ENCODE measurements at places on chromosomes 11 and 22.

DNA sequence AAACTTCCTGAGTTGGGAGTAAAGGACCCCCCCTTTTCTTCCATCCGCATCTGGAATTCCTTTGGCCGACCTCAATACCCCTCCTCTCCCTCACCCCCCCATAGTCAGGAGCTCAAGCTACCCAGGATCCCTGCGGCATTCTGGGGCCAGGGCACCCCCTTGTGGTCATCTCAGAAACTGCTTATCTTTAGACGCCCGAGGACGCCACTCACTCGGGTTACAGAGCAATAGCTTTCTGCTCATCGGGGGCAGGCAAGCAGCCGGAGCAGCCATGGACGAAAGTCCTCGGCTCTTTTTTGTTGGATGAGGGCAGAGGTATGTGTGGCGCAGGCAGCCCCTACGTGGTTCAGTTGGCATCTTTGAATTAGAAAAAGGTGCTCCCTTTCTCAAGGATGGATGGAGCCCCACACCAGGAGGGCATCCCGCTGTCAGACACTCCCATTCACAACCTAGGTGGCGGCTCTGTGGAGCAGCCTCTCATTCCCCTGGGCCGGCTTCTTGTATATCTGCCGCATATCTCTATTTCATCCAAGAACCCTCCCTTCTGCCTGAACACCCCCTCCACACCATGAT is 2.3 kb downstream of the C1QTNF5 start:
- DNase-seq = peak; percentile 52

DNA sequence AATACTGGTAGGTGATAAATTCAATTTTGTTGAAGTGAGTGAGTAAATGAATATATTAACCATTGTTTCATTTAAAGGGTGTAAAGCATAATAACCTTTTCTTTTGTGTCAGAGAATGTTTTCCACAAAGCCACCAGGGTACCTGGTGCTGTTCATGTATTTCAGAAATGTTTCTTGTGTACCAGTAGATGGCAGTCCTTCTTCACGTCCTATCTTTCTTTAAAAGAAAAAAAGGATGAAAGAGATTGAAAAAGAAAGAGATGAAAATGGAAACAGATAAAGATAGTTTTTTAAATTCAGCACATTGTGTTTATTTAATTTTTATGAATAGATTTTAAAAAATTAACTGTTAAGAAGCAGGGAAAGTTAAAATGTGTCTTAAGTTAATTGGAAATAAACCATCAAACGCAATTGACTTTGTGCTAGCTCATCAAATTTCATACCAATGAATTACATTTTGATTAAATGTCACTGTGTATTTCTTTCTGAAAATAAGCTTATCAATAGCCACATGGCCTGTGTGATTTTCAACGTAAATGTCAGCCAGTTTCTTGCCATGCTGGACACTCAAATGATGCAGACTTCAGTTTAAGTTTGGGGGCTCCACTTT is 65.5 kb upstream of the CHORDC1 start:
- DNase-seq = no peak

- DNase-seq = no peak
Measured at GRCh38 chr11:6531267-6531752, 34.2 kb downstream of the DNHD1 start.

DNA sequence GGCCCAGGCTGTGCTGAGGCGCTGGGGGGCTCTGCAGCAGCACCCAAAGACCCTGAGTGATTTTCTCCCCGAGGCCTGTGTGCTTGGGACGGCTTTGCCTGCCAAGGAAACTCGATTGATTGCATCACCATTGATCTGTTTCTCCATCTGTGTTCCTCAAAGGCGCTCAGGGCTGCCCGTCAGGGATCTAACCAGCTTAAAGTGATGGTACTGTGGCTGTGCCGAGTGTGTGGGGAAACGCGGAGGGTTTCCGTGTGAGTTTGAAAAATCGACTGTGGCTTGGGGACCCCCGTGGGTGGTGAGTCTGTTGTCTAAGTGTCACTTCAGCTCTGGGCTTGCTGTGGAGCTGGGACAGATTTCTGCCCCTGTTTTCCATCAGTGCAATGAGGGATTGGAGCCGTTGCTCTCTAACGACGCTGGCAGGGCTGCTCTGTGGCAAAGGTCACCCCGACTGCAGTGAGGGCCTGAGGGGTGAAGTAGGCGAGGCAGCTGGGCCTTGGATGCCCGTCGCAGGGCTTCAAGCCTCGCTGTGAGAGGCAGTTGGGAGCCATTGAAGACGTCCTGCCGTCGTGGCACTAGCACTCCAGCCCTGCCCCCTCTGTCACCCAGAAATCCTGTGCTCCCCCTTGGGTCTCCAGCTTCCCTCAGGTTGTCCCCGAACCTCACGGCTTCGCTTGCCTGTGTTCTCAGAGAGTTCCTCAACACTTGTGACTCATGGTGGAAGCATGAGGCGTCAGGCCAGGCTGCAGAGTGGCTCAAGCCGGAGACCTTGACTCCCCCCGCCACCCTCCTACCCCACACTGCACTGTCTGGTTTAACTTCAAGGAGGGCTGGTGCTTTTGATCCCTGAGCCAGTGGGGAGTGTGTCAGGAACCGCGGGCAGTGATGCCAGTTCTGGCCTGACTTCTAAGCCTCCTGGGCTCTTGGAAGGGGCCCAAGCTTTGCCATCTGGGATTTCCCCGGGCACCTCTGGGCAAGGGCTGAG is 21.8 kb downstream of the CACNA1I start:
- DNase-seq = no peak

- DNase-seq = no peak
Measured at GRCh38 chr11:114846416-114846791, 168.1 kb downstream of the NXPE2 start.

DNA sequence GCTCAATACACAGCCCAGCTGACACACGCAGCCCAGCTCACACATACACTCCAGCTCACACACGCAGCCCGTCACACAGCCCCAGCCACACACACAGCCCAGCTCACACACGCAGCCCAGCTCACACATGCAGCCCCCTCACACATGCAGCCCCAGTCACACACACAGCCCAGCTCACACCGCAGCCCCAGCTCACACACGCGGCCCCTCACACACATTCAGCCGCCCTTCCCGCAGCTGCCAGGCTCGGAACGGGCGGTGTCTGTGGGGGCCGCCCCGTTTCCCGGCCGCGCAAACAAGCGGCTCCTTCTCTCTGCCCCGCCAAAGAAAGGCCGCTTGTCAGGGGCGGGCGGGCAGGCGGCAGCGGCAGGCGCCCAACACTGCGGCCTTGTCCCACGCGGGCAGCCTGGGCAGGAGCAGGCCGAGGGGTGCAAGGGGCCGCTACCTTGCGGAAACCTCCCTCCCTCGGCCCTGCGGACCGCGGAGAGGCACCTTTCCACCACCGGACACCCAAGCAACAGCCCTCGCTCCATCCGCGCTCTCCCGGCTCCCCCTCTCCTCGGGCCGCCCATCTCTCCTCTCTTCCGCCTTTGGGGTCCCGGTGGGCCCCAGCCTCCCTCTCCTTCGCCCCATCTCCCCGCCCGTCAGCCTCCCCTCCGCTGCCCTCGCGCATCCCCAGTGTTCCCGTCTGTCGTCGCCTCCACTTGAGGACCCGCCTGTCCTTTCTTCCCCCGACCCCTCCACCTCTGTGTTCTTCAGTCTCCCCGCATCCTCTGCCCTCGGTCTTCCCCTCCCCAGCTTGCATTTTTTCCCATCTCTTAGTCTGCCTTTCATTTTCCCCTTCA is 2.2 kb downstream of the PHLDB1 start:
- DNase-seq = peak; percentile 19

DNA sequence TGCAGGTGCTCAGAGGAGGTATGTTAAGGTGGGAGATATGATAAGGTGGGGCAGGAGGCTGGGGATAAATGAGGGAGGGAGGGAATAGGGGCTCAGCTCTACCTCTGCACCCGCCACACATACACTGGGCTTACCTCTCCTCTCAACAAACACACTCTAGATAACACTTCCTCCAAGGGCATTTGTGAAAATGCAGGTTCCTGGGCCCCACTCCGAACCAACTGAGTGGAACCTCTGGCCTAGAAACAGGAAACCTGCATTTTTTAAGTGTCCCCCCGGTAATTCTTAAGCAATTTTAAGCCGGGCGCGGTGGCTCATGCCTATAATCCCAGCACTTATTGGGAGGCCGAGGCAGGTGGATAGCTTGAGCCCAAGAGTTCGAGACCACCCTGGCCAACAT is 46.5 kb upstream of the CD5 start:
- no peak for DNase-seq
